ENCODE measurements at places on chromosomes 5 and 9.
A peak's percentile ranks its signal among the peaks of the same experiment; 100 is the strongest.

DNA sequence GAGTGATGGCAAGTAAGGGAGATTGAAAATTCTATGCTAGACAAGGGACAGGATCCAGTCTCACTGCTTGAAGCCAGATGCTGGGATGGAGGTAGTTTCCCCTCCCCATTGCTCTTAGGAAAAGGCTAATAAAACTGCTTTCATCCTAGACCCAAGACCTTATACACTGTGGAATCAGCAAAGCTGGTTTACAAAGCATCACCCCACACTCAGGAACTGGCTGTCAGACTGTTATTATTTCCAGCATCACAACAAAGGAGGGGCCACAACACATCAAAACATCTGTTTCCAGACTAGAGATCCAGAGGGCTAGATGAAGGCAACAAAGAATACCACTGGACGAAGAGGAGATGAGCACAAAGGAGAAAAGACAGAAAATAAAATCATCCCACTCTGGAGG is 364.6 kb upstream of the PTGER4 start:
- no peak for DNase-seq

DNA sequence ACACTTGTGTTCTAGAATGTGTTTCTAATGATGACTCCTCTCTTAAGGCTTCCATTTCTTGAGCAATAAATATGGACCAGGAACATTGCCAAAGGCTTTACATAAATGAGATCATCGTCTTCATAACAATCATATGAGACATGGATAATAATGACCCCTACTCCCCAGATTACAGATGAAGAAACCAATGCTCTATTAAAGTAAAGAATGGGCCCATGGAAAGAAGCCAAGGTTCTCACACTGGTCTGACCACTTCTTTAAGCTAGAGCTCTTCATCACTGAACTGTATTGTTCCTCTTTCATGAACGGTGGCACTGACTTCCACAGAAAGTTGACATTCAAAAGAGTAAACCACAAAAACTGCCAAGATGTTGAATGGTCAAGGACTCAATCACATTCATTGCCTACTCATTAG is 65.3 kb downstream of the MARCHF3 start:
- no peak for DNase-seq

DNA sequence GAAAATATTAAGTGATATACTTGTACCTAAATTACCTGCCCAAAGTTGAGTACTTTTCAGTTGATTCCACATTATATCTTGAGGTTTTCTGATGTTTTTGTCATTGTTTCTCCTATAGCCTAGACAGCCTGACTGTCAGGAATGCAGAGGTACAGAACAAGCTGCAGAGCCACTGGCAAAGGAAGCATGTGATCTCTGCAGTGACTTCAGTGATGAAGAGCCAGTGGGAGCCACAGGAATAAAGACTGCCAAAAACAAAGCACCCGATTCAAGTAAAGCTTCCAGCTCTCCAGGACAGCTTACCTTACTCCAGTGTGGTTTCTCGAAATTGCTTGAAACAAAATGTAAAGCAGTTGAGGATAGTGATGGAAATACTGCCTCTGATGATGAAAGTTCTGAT is 96.3 kb downstream of the ERCC6L2 start:
- DNase-seq, result no peak

- peak; percentile 79 for DNase-seq
Measured at GRCh38 chr5:138753794-138754698, 821 bp downstream of the CTNNA1 start.

- DNase-seq, result no peak
Measured at GRCh38 chr9:84773022-84773421, 103.5 kb downstream of the NTRK2 start.

DNA sequence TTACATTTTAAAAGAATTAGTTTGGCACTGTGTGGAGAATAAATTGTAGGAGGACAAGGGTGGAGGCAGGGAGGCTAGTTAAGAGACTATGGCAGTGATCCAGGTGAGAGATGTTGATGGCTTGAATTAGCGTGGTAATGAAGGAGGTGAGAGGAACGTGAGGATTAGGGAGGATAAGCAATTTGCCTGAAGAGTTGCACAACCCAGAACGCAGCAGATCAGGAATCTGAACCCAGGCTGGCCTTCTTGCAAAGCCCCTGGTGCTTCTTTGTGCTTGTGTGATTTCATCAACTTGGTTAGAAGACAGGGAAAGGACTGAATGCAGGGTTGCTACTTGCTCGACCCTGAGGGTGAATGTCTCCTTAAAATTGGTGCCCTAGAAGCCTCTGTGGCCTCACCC is 6.9 kb upstream of the SCAMP1 start:
- DNase-seq, result no peak

DNA sequence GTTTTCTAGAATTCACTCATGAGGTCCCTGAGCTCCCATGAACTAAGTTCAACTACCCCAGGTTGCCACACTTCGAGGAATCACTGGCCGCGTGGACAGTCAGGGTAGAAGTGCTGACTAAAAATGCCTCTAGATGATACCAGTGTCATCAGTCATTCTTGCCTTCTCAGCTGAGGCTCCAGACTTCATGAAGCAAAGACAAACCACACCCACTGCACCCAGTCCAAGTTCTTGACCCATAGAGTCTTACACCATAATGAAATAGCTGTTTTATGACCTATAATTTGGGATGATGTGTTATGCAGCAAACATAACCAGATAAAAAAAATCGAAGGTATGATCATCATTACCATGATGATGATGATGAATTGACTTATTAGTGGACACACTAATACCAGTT is 632.9 kb upstream of the TLE4 start:
- DNase-seq, result no peak

DNA sequence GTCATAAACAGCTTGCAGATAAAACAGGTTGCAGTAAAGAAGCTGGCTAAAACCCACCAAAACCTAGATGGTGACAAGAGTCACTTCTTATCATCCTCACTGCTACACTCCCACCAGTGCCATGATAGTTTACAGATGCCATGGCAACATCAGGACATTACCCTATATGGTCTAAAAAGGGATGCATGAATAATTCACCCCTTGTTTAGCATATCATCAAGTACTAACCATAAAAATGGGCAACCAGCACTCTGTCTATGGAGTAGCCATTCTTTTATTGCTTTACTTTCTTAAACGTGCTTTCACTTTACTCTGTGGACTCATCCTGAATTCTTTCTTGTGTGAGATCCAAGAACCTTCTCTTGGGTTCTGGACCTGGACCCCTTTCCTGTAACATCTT is 6.7 kb upstream of the SOX30 start:
- DNase-seq, result no peak

- DNase-seq, result peak; percentile 77
Measured at GRCh38 chr9:89480825-89481537, 16.9 kb downstream of the SEMA4D start.

- DNase-seq, result no peak
Measured at GRCh38 chr9:105993116-105993854, 298.9 kb downstream of the TMEM38B start.

DNA sequence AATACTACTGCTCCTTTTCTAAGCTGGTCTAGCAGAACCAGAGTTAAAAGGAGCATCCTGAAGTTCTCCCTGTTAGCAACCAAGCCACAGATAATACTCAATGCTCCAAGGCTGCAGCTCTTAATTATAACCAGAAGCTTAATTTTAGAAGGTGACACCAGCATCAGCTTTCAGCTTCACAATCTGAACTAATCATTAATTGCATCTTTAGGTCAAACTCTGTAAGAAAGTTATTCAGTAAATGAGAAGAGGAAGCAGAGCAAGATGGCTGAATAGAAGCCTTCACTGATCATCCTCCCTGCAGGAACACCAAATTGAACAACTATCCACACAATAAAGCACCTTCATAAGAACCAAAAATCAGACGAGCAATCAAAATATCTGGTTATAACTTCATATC is 38.5 kb downstream of the APBA1 start:
- no peak for DNase-seq

DNA sequence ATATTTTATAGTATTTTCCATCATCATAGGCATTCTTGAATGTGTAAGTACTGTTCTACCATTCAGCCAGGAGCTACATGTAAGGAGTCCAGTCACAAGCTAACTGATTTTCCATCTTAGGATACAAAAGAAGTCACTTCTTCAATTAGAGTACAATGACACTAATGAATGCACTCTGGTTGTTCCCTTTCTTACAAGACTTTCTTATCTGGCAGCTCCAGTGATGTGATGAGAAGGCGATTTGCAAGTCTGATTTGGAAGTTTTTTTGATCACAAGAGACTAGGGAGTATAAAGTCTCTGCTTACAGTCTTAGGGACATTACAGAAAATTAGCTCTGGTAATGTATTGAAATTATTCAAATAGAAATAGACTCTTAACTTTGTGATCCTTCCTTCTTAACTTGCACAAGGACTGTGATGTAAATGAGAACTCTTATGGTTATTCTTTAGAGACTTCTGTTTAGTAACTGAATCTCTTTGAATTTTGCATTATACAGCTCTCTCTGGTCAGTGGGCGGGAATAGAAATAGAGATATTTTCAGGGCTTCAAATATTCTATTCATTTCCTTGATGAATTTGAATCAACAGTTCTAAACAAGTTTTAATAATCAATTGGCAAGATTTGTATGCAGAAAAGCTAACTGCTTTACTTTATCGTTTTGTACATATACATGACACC is 130.4 kb upstream of the CDH6 start:
- no peak for DNase-seq

DNA sequence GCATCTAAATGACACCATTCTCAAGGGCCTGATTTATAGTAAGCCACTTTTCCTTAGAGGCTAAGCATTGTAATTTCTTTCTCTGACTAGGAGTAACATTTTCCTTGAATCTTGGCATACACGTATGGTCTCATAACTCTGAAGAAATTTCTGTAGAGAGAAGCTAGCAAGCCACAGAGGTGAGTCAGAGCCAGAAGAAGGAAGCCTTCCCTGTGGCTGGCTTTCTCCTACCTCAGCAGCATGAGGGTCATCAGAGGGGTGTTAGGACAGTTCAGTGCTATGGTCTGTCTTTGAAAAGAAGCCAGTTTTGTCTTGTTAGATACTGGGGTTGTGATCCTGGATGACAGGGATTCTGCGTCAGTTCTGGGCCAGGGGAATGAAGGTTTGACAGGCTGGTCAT is 3.2 kb downstream of the SNX30 start:
- no peak for DNase-seq

- DNase-seq, result no peak
Measured at GRCh38 chr9:124458441-124458840, 8.2 kb downstream of the ADGRD2 start.

DNA sequence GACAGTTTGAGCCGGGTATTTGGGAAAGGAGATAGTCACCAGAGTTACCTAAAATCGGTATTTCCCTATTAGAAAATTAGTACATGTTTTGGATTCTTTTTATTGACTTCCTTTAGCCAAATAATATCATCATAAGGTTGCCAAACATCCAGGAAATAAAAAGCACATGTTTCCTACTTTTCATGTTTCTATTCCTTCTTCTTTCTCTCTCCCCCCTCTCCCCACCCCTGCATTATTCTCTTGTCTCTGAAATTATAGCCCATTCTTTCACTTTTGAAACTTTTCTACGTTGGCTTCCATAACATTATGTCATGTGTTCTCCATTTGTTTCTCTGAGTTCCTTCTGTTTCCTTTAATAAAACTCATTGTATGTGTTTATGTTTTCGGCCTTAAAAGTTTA is 161.9 kb downstream of the ALDH1A1 start:
- no peak for DNase-seq

- no peak for DNase-seq
Measured at GRCh38 chr5:72206160-72206559, 98.9 kb downstream of the MAP1B start.

GRCh38 chr5:25301836-25302235 is 657.1 kb upstream of the CDH10 start:
- no peak for DNase-seq

DNA sequence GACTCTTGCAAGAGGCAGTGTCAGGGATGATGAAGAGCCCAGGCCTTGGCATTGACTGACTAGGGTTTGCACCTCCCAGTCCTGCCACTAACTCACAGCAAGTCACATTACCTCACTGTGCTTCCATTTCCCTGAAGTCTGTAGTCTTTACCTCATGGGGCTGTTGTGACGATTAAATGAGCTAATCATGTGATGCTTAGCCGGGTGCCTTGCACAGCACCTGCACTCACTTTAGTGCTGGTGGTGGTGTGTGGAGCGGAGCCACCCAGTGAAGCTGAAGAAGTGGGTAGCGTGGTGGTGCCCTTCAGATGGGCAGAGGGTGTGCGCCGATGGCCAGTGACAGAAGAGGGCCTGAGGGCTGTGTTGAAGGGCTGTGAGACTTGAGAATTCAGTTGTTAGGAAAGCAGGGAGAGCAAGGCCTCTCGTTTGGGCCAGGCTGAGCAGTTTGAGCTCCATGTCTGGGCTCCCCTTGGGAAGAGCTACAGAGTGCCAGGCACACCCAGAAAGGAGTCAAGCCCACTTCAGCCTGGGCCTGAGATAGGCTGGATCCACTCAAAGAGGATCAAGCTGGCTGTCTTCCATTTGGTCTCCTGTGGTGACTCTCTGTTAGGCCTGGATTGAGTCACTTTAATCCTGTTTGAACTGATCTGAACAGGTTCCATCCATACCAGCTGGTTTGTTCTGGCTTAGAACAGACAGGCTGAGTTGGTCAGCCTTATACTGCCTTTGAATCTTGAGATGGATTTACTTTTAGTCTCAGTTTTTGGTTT is 42.5 kb downstream of the RALGPS1 start:
- no peak for DNase-seq

DNA sequence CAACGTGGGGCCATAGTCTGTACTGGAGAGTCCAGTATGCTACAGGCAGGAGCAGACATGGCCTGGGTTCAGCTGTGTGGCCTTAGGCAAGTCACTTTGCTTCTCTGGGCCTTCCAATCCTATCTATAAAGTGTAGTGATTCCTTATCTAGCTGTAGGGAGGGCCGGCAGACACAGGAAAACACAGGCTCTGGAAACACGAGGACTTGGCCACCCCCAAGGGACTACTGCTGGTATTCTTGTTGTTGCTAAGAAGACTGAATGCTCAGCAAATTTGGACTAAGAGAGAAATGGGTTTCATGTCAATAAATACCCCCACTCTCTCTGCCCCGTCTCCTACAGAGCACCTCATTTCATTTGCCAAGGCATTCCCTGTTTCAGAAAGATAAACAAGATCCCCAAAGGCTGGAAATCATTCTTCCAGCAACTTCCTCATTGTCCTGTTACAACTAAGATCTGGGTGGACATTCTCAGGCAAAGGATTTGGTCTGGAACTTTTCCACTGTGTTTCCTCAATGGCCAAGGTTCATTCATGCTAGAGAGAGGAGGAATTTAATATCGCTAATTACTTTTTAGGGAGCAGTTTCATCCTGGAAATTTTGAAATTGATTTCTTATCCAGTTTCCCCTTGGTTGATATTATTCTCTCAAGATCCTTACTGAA is 105.8 kb downstream of the GABBR2 start:
- DNase-seq, result no peak

- no peak for DNase-seq
Measured at GRCh38 chr5:16137177-16137576, 42.4 kb downstream of the MARCHF11 start.

DNA sequence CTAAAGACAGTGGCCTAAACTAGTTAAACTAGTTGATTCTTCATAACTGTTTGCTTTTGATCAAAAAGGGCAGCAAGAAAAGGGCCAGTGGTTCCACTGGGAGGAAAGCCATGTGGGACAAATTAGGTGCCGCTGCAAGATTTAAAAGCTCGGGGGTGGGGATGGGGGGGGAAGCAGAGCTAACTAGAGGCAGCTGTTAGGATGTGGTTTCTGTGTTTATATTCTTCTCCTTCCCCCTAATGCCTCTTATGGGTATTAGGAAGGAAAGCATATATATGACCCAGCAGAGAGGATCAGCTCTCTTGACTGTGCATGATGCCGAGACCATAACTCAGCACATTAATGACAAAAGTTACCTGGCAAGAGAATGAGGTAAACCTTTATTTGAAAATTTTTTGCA is 65.7 kb downstream of the EFNA5 start:
- DNase-seq, result no peak

- DNase-seq, result no peak
Measured at GRCh38 chr5:143309661-143310431, 93.6 kb downstream of the NR3C1 start.

GRCh38 chr5:139454568-139455290 is 7.8 kb downstream of the ECSCR start:
- DNase-seq, result no peak
